Thymus (tissue), 14 donors: ENCODE measurements at places on chromosomes 3 and 15. TPM values are rescaled to one million over a fixed set of nuclear protein-coding genes. Genes with fewer than 3 reads are reported as not detected.

DNA sequence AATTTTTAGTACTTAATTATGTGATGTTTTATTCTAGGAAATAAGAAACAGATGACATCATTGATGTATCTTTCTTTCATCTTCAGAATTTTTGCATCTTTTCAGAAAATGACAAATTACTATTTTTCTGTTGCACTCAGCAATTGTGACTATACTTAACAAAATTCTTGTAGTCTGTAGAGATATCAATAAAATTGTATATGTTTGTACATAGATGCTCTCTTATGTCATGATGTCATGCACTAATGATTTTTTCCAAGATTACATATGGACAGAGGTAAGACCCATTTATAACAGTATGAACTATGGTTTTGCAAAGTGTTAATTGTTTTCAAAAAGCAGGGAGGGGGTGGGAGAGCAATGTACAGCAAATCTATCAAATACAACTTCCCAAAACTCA is 121.2 kb downstream of the POLQ start:
- no peak overlapping the region for H3K4me3 ChIP-seq
- H3K27ac ChIP-seq: no peak overlapping the region
- no peaks in the 10 kb centered on the region for H3K4me1 ChIP-seq
- no peaks in the 10 kb centered on the region for H3K27me3 ChIP-seq
- H3K36me3 ChIP-seq: peaks cover 3% of the 10 kb centered on the region
- no peak for DNase-seq

- H3K36me3 ChIP-seq: no peaks in the 10 kb centered on the region
- H3K27me3 ChIP-seq: no peaks in the 10 kb centered on the region
- no peaks in the 10 kb centered on the region for H3K4me1 ChIP-seq
- no peak overlapping the region for H3K27ac ChIP-seq
- no peak for DNase-seq
- H3K4me3 ChIP-seq: no peak overlapping the region
Measured at GRCh38 chr3:173258697-173259096, 117.7 kb upstream of the SPATA16 start.

GRCh38 chr3:58366699-58367098 is 34.0 kb downstream of the PXK start:
- no peak overlapping the region for H3K27ac ChIP-seq
- H3K36me3 ChIP-seq: peaks cover 5% of the 10 kb centered on the region
- no peak for DNase-seq
- H3K4me3 ChIP-seq: no peak overlapping the region
- H3K27me3 ChIP-seq: no peaks in the 10 kb centered on the region

DNA sequence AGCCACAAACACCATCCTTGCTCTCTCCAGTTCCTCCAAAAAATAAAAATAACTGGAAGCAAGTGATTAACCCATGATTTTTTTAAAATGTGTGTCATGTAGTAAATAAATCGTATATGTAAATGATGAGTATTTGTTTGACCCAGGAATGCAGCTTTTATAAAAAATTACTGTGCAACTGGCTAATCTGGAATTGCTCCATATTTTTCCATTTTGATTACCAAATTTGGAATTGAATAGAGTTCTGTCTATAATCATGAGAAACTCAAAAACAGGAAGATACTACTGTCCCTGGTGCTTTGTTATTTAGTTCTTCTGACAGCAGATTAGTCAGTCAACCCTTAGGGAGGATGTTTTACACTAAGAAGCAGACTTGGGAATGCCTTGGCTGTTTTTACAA is 116.2 kb downstream of the CCNL1 start:
- no peak for DNase-seq
- H3K27me3 ChIP-seq: no peaks in the 10 kb centered on the region
- no peaks in the 10 kb centered on the region for H3K4me1 ChIP-seq
- no peak overlapping the region for H3K27ac ChIP-seq
- no peaks in the 10 kb centered on the region for H3K36me3 ChIP-seq
- H3K4me3 ChIP-seq: no peak overlapping the region

DNA sequence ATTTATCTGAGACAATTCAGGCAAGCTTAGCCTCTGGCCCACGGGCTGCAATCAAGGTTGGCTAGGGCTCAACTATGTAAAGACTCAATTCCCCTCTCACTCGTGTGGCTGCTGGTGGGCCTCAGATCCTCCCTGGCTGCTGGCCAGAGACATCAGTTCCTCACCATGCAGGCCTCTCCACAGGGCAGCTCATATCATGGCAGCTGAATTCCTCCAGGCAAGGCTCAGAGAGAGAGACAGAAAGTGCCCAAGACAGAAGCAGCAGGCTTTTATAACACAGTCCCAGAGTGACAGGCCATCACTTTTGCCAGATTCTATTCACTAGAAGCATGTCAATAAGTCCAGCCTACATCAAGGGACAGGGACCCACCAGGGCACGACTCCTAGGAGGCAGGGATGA is 63.2 kb downstream of the XXYLT1 start:
- DNase-seq: no peak
- no peak overlapping the region for H3K27ac ChIP-seq
- H3K4me1 ChIP-seq: no peaks in the 10 kb centered on the region
- no peaks in the 10 kb centered on the region for H3K36me3 ChIP-seq

DNA sequence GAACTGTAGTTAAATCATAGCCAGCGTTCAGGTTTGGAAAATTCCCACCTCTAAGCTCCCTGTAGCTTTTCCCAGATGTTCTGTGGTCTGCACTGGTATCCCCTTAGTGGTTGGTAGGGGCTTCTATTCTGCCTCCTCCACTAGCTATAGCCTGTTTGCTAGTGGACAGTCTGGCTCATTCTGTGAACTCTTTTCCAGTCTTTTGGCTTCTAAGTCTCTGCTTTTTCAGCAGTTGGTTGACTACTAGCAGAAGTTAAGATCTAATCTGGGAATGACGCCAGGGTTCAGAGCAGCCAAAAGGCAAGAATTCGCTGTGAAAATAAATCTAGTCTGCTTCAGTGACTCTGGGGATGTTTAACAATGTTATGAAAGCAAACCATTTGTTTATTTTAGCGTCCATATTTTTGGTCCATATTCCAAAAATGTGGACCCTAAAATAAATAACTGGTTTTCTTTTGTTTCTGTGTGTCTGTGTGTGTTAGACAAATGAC is 73.7 kb upstream of the WDR72 start:
- no peak overlapping the region for H3K4me3 ChIP-seq
- no peak overlapping the region for H3K27ac ChIP-seq
- no peaks in the 10 kb centered on the region for H3K36me3 ChIP-seq
- no peak for DNase-seq
- no peaks in the 10 kb centered on the region for H3K4me1 ChIP-seq

Gene SNX22
- total RNA-seq: 9.4 TPM

Gene ZWILCH
- total RNA-seq: 23.2 TPM

Gene C15orf62
- total RNA-seq: 1.1 TPM

Gene MAGEL2
- 0.19 TPM for total RNA-seq
